CD4-positive, alpha-beta T cell treated with Interleukin-6 at 100 ng/mL for 8 hours (primary cell): ENCODE measurements at places on chromosomes 5 and 9.

DNA sequence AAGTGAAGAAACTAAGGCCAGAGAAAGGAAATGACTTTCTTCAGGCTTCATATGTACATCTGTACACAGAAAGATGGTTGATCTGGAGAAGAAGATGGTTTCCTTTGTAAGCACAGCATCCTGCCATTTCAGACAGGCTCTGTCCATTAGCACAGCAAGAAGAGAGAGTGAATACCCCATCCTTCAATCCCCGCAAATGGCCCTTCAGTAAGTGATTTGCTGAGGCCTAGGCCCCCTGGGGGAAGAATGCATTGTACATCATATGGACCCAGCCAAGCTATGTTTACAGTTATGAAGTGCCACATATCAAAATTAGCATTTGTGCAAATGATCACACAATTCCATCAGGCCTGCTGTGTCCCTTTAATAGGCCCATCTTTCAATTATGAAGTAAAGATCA is 657.4 kb downstream of the BRINP1 start:
- no peak for DNase-seq

- no peak for DNase-seq
Measured at GRCh38 chr5:147565524-147565923, 55.7 kb upstream of the DPYSL3 start.

- no peak for DNase-seq
Measured at GRCh38 chr5:28914297-28914696, 1875.9 kb upstream of the CDH9 start.

DNA sequence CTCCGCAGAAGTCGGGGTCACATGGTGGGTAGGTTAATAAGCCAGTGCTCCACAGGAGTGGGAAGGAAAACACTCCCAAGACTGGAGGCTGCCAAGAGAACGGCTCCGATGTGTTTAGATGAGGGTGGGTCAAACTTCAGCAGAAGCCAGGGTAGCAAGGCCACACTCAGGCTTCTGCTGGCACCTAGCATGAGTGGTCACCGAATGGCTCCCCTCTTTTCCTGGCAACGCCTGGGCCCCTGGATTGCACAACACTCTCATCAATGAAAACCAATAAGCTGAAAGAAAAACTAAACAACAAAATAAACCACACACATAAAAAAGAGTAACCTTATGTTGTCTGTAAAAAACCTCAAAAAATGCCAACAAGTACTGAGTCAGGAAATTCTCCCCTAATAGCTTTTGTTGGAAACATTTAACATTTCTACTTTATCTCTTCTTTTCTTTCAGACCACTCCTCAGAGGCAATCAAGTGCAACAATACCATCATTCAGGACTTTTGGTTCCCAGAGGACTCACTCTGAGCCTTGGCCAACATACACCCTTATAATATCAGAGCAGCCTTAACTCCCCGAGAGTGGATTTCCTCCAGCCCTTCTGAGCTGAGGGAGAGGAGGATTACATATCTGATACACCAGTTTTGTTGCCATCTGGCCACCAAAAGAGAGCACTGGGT is 279.9 kb downstream of the ENC1 start:
- DNase-seq: no peak

DNA sequence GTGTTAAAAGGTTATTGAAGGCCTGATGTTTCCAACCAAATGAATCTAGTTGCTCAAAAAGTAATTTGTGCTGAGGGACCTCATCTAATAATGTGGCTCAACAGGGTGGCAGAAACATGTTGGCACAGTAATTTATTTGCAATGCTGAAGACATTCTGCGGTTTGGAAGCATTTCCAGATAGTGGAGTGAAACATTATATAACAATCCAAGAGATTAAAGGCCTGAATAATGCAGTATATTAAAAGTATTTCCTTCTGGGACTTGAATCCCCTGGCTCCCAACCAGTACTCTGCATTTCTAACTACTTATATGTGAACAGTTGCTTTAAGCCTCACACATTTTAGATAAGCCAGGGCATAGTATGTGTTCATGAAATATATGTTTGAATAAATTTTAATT is 25.9 kb upstream of the ALDH1A1 start:
- no peak for DNase-seq

DNA sequence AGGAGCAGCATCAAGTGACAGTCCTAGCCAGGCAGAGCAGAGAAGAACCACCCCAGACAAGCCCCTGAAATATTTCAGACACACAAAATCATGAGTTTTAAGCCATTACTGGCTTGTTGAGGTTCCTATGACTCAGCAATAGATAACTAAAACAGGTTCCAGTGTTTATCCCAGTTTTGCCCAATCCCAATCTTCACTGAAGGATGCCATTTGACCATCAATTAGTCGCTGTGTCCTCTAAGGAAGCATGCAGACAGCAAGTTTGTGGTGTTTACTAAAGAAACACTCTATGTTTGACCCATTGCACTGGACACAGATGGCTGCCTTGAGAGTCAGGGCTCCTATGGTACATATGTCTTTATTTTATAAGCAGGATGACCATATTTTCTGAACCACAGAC is 186.7 kb downstream of the SYK start:
- DNase-seq: no peak

DNA sequence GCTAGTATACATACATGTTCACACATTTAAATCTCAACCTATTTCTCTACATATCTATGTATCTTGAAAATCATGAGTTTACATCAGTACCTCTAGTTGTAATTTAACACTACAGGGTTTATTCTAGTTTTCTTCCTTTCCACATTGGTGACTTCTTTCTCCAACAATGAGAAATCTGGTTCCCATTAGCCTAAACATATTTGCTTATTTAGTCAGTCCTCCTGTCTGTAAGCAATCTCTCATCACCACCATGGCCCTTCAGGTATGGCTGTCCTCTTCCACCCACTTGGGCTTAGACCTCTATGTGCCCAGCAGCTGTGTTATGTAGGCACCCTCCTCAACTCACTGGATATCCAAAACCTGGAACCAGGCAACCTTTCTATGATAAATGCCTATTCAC is 8.0 kb upstream of the SPATA31D1 start:
- DNase-seq: no peak

DNA sequence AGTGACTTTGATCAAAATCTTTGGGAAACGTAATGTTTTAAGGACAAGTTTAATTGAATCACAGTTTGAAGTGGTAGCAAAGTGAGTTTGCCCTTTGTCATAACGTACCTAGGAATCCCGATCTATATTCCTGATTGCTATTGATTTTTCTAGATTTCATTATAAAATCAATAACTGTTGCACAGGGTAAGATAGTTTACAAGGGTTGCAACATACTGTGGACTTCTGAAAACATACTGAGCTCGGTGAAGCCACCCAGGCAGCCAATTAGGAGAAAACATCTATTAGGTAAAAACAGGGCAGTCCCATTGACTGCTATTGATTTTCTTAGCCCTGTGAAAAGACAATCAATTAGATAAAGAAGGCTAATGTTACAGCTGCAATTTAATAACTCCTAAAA is 659.9 kb downstream of the ISL1 start:
- DNase-seq: no peak

GRCh38 chr5:69432412-69433206 is 17.7 kb downstream of the MARVELD2 start:
- DNase-seq: no peak

DNA sequence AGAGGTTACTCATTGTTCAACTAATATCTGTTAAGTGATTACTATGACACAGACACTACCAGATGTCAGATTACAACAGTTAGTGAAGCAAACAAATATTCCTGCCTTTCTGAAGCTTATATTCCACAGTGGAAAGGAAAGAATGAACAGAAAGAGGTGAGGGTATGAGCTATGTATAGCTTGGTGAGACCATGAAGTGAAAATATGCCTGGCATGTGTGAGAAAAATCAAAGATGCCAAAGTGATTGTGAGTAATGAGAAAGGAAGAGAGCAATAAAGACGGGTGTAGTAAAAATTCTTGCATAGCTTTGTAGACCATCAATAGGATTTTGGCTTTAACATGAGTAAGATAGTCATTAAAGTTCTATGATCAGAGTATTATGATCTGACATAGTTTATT is 734.5 kb upstream of the NUDT12 start:
- no peak for DNase-seq

- DNase-seq: no peak
Measured at GRCh38 chr5:90171466-90171865, 238.1 kb downstream of the CETN3 start.

GRCh38 chr5:9187614-9188013 is 358.3 kb downstream of the SEMA5A start:
- no peak for DNase-seq

DNA sequence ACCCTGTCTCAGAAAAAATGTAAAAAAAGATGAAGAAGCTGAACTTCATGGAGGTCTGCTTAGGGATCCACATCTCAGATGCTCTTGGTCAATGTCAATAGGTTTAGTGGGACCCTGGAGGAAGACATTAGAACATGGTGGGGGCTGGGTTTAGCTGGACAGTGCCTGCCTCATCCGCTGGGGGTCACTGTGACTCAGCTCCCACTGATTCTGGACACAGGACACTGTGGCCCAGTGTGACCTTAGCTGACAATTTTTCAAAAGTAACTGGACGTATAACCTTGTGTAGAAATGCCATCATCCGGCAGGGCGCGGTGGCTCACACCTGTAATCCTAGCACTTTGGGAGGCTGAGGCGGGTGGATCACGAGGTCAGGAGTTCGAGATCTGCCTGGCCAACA is 7.3 kb upstream of the HNRNPAB start:
- DNase-seq: no peak

GRCh38 chr5:153831973-153832372 is 206.7 kb downstream of the FAM114A2 start:
- DNase-seq: no peak

DNA sequence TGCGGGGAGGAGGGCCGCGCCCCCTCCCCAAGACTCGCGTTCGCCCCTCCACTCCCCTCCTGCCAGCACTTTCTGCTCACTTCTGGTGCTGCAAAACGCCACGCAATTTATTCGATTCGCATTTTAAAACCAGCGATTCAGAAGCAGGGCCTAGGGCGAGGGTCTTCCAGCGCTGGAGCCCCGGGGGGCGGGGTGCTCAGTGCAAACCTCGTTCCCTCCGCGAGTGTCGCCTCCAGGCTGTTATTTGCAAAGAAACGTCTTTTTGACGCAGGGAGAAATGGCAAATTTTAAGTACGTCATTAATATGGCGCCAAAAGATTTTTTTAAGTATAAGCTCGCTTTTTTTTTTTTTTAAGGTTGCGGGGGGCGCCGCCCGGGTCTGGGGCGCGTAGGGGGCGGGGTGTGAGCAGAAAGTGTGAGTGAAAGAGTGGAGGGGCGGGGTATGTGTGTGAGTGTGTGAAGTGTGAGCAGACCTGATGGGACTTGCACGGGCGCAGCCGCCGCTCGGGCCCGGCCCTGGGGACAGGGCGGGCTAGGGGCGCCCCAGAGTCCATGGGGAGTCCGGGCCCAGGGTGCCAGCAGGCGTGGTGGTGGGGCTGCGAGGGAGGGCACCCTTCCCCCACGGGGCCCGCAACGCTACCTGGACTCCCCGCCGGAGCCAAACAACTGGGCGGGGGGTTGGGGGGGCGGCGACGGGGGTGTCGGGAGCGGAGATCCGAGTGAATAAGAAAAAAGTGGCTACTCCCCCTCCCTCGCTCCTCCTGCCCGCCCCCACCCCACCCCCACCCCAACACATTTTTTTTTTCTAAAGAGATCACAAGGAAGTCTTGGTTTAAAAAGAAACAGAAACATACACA is at the start of gene JADE2:
JADE2 (plus strand) TSS at position 845 of the 857 bp plus-strand sequence. CDS start 10,188 bp downstream, outside the sequence.
- DNase-seq: peak; percentile 88

- DNase-seq: no peak
Measured at GRCh38 chr5:163888366-163888765, 382.9 kb downstream of the MAT2B start.

DNA sequence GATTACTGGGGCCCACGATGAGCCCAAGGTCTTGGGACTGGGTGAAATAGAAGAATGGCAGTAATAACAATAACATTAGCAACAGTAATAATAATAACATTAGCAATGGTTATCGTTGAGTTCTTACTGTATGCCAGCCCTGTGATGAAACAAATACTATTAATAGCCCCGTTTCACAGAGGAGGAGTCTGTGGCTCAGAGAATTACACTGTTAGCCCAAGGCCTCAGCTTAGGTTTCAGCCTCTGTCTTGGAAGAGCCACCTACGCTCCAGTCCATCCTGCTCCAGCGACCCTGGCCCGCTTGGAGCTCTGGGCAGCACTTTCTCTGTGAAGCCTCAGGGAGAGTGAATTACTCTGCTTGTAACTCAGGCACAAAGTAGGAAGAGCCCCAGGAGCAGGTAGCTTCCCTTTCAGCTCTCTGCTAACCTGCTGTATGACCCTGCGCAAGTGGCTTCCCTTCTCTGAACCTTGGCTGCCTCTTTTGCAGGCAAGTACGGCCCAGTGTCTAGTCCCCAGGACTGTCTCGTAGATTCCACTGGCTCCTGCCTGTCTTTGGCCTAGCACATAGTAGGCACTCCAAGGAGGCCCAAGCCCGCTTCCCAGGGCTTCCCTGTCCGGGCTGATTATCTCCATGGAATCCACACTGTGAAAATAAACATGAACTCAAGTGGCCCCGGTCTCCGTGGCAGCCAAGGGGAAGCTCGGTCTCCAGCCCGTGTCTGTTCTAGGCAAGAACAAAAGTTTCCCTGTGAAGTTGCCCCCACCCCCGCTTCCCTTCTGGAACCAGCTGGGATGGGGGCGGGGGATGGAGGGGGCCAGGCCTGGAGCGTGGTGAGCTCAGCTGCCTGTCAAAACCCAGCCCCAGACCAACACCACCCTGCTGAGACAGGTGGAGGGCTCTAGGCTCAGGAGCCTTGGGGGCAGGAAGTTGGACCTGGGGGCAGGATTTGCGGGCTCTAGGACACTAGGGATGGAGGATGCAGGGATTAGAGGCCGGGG is 26.2 kb upstream of the LMX1B start:
- no peak for DNase-seq

GRCh38 chr9:28232686-28233085 is 659.4 kb upstream of the C9orf72 start:
- no peak for DNase-seq

DNA sequence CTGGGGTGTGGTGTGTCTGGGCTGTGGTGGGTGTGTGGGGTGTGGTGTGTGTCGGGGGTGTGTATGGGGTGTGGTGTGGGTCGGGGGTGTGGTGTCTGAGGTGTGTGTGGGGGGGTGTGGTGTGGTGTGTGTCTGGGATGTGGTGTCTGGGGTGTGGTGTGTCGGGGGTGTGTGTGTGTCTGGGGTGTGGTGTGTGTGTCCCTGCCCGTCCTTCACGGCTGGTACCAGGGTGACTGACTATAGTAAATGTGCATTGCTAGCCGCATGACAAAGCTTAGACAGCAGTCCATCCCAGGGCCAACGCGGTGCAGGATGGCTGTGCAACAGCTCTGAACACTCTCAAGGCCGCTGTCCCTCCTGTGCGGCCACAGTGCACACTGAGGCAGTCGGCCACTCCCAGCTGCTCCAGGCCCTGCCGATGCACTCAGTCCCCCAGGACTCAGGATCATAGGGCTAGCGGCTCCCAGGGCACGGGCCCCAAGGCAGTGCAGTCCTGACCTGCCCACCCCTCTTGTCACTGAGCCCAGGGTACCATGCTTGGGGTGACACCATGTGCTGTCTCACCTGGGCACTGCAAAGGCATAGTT is 54.0 kb downstream of the SECISBP2 start:
- peak; percentile 29 for DNase-seq

GRCh38 chr5:177040814-177041420 is 18.4 kb downstream of the ZNF346 start:
- no peak for DNase-seq

GRCh38 chr9:107648153-107648715 is 158.7 kb upstream of the KLF4 start:
- no peak for DNase-seq
